ENCODE measurements at places on chromosomes 4 and X. TPM values are rescaled to one million over a fixed set of nuclear protein-coding genes. Genes with fewer than 3 reads are reported as not detected.

Gene LNX1
- total RNA-seq, result 4.0 TPM

Gene STOX2
- total RNA-seq, result 10.0 TPM

Gene UGT2B10
- not detected for total RNA-seq

Gene APELA
- not detected for total RNA-seq

Gene NALF2
- 0.13 TPM for total RNA-seq

Gene WDR44
- 7.7 TPM for total RNA-seq

Gene SHROOM4
- total RNA-seq, result 20.7 TPM

Gene PAGE2B
- not detected for total RNA-seq

DNA sequence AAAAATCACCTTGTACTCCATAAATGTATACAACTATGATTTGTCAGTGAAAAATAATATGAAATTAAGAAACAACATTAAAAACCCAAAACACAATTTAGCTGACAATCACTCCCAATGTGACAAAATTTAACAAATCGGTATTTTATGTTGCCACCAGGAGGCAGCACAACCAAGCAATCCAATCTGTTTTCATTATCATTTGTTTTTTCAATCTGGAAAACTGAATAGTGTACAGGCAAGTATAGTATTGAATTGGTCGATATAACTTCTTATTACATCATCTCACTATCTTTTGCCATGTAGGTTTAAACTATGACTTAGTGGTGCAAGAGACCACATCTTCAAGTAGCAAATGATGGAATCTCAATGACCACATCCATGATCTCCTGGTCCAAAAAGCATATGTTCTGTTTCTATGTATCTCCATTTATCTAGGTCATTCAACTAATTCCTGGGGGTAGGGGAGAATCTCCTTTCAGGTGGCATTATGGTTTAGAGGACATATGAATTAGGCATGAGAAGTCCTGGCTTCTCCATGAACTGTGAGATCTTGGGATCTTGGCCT is 112.9 kb upstream of the AGA start:
- DNase-seq, result peak; percentile 3

DNA sequence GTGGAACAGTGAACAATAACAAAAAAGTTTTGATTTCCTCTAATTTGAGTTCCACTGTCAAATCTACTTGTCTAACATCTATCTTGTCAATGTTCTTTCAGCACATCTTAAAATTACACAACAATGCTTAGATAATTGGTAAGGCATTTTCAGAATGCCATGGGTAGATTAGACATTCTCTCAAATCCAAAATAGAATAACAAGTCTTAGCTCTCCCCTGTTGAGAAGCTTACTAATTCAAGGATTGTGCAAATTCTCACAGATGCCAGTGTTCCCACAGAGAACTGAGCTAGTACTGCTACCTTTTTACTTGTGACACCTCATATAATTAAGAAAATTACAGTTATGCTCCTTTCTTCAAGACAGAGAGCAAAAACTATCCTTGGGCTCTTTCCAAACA is 2442.0 kb downstream of the PCDH7 start:
- DNase-seq, result no peak

DNA sequence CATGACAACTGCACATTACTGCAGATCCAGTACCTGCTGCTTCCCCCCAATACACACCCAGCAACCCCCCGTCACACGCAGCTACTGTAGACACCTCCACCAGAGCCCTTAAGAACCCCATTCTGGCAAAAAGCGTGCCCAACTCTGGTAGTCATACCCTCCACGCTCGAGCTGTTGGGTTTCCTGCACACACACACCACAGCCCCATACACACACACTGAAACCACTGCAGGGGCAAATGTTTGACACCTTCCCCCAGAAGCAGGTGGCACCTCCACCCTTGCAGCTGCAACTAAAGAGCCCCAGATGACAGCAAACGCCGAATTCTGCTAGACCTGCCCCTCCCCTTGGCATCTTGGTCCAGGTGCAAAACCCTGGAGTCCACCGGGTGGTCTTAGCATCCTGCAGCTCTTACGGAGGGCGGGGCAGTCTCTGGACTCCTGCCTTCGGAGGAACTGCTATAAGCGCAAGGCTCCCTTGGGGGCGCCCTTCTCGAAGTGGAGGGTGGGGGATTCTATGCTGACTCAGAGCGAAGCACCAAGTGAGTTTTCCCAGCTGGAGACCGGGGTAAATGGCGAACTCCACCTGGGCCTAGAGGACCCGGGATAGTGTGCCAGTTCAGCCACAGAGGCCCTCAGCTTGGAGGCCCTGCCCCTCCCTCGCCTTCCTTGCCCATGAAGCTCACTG is 1.5 kb downstream of the FRMPD3 start:
- DNase-seq, result no peak

DNA sequence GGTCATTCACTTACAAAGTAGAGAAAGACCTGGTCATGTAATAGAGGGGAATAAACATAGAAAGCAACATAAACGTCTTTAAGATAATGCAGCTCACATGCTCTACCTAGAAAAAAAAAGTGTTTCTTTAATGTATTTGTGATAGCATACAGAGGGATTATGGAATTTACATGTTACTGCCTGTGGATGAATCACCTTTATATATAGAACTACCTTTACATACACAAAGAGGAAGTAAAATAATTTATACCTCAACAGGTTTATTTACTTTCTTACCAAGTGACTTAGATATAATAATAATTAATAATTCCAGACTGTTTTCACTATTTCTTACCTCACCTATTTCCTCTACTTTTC is 81.5 kb downstream of the PPP3CA start:
- DNase-seq, result no peak

GRCh38 chr4:92074839-92075238 is 228.9 kb upstream of the GRID2 start:
- DNase-seq, result no peak

- DNase-seq, result no peak
Observed at GRCh38 chr4:613126-613525, 12.2 kb upstream of the PDE6B start.

DNA sequence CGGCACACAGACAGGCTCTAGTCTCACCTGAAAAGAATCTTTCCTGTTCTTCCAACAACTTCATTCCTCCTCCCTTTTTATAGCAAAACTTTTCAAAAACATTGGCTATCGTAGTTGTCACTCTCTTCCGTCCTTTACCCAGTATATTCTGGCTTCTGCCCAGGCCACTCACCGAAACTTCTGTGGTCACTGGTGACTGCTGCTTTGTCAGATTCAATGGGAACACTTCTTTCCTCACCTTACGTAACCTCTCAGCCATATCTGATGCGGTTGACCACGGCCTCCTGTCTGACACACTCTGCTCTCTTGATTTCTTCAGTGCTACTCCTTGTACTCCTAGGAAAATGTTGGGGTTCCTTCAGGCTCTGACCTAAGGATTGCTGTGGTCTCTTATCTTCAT is 9.2 kb upstream of the RNF150 start:
- no peak for DNase-seq

GRCh38 chr4:155762334-155762733 is 3.5 kb downstream of the GUCY1B1 start:
- DNase-seq, result no peak

GRCh38 chrX:1835056-1835455 is 220.2 kb downstream of the ASMT start:
- DNase-seq, result no peak

GRCh38 chrX:10756441-10756840 is 136.1 kb upstream of the MID1 start:
- peak; percentile 57 for DNase-seq

- DNase-seq, result no peak
Observed at GRCh38 chr4:8306511-8307021, 37.0 kb downstream of the HTRA3 start.

GRCh38 chr4:23373261-23373660 is 516.6 kb downstream of the PPARGC1A start:
- DNase-seq, result no peak

DNA sequence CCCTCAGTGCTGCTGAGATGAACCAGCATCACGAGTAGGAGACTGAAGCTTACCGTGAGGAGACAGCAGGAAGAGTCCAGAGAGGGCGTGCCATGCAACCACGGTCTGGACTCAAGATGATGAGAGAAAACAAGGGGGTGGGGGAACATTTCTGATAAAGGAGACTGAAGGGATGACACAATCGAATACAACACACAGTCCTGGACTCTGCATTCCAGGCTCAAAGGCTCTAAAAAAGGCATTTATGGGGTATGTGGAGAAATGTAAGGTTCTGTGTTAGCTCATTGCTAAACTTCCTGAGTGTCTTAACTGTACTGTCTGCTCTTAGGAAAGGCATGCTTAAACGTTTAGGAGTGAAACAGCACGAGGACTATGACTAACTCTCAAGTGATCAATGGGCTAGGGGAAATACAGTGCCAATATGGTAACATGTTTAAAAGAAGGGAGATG is 20.6 kb upstream of the IRAK1 start:
- DNase-seq, result peak; percentile 49

GRCh38 chr4:1488357-1488756 is 82.1 kb upstream of the NKX1-1 start:
- no peak for DNase-seq

DNA sequence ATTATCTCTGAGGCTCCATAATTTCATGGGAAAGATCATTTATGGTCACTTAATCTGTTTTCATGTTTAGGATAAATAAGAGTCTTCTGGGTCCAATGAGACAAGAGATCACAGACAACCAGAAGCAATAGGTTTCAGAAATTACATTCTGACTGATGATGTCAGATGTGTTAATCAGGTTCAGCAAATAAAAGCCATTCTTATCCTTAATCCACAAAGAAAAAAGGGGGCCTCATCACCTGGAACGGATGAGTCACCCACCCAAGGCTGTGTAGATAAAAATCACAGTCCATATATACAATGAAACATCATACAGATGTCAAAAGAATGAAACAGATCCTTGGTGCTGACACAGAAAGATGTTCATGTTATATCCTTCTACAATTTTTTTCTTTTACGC is 36.6 kb downstream of the SYTL4 start:
- DNase-seq, result no peak

DNA sequence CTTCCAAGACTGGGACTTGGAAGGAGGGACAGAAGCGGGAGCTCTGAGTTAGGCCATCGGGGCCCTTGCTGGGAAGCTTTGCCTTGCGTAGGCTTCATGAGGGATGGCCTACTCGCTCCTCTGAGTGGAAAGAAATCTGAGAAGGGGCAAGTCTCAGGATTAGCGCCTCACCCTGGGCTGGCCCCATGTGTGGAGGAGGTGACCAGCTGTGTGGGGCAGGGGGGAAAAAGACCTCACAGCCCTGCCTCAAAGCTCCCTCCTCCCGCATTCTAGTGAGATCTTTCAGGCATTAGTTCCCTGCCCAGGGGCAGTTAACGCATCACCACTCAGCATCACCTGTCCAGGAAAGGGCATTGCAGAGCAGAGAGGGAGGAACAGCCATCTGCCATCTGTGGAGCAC is 156.1 kb downstream of the ENPP6 start:
- no peak for DNase-seq

GRCh38 chrX:53288189-53288588 is 6.8 kb upstream of the IQSEC2 start:
- no peak for DNase-seq

DNA sequence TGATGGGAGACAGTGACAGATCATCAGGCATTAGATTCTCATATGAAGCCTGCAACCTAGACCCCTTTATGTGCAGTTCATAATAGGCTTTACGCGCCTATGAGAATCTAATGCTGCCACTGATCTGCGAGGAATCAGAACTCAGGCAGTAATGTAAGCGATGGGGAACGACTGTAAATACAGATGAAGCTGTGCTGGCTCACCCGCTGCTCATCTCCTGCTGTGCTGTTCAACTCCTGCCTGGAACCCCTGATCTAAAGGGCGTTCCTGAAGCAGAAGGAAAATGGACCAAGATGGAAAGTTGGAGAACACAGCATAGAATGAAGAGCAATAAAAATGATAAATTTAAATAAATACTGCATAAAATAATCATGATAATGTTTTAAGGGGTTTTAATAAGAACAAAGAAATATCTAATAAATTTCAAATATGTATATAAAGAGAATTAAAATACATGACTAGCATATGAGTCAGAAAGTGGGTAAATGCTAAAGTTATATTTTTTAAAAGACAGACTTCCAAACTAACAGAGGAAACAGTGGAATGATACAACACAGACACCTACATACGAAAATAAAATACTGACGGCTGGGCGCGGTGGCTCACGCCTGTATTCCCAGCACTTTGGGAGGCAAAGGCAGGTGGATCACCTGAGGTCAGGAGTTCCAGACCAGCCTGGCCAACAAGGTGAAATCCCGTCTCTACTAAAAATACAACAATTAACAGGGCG is 59.2 kb downstream of the RBM47 start:
- DNase-seq, result no peak

- DNase-seq, result peak; percentile 44
Observed at GRCh38 chr4:5019274-5019673, at the start of gene CYTL1. Gene CYTL1 (minus strand): TSS chr4:5019458. CDS start chr4:5019445, 13 bp downstream.
